Activated CD4-positive, CD25-positive, alpha-beta regulatory T cell treated with anti-CD3 and anti-CD28 coated beads, Interleukin-2, amount 50 U/mL, for 16 hours (primary cell): ENCODE measurements at places on chromosomes 5 and 9.

GRCh38 chr5:172107571-172107970 lies 80.5 kb downstream of the STK10 start:
- no peak for DNase-seq

GRCh38 chr9:1653282-1653681 lies 361.9 kb upstream of the SMARCA2 start:
- DNase-seq: no peak

DNA sequence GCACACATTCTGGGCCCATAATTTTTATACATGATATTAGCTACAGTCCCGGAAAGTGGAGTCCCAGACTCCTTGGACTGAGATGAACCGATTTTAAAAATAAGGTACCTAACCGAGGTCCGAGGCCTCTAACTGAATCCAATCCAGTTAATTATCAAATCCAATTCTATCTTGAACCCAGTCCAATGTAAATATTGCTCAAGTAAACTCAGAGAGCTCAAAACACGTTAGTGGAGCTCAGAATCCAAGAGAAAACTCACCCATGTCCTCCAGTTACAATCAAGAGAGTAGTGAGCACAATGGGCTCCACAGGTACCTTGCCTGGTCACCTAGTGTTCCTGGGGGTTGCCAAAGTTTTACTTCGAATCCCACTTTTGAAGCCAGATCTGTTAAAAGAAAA lies 37.9 kb upstream of the DIRAS2 start:
- DNase-seq: no peak

DNA sequence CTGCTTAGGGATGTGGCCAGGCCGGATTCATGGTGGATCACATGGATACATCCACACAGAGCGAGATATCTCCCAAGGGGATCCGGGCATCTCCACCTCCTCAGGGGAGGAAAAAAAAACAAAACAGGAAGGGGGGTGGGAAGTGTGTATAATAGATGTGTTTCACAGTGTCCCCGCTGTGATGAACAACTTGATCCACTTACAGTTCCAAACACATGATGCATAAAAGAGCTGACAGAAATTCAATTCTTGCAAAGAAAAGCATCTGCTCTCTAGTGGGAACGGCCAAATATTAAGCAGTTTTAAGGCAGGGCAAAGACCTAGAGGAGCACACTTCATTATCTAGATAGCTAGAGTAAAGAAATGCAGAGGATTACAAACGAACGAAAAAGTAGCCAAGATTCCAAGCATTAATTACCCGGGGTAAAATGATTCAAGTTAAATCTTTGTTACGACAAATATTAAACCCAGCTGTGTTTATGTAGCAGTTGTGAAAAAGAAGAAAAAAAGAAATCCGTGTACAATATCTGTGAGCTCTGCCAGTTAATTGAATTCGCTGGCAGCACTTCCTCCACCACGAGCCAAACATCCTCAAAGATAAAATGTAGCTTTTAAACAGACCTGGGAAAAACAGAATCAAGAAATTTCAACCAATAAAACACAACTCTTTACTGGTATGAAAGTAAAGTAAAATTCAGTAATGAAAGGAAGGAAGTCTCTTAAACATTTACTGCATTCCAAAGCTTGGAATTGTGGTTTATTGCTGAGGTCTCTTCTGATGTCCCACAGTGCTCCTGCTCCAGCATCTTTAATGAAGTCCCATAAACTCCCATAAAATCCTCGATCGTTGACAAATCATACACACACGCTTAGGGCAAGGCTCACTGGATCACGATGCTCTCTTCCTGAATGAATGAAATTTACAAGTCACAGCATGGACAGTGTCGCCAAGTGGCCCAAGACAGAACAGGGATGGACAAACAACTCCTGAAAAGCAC lies 213.0 kb downstream of the CRB2 start:
- no peak for DNase-seq

DNA sequence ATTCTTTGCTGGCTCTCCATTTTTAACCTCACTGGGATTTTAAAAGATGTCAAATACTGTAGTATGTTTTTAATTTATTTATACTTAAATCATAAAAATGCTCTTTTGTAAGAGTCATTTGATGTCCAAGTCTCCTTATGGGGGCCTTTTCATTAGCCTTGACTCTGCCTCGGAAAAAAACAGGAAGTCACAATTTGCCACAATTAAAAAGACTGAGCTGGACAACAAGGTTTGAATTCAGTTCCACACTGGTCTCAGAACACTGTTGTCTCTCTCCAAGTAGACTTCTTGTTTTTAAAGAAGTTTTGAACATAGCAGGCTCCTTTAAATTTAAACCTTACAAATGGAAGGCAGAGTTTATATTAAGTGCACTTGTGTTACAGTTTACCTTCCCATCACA lies 444.2 kb downstream of the ACTL7B start:
- no peak for DNase-seq

- no peak for DNase-seq
These were observed 54.1 kb downstream of the RASGEF1C start for GRCh38 chr5:180154821-180155364.

DNA sequence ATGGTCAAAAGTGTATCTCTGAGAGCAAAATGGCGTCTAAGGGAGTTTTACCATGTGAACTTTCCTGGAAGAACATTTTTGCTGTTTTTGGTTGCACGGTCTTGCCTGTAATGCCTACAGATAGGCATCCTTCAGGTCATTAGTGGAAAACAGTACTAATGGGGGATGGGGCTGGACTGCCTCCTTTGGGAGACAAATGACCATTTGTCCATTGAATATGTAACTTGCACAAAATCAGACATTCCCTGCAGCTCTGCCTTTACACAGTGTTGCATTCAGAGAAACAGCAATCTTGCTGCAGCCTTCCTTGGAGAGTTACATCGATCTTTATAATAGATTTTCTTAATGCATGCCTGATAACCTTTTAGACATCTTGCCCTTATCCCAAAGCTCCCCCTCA lies 138.5 kb upstream of the EGFLAM start:
- no peak for DNase-seq

DNA sequence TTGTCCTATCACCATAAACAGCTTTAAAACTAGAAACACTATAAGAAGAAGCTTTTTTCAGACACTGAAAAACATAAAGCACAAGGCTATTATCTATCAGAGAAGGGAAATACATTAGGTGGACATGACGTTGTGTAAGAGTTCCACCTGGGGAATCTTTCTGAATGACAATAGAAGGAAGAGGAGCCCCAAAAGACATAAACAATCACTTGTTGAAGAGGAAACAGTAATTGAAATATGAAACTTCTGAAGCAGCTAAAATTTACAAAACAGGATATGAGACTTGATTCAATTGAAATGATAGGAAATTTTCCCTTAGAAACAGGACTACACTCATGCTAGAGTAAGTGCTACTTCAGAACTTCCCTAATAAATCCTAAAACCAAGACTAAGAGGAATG lies 933.6 kb downstream of the EFNA5 start:
- no peak for DNase-seq

GRCh38 chr5:59254055-59254687 lies 639.4 kb downstream of the PDE4D start:
- DNase-seq: no peak

- no peak for DNase-seq
These were observed 39.0 kb downstream of the KIF4B start for GRCh38 chr5:155052532-155052931.

- no peak for DNase-seq
These were observed 233.8 kb upstream of the TMEM161B start for GRCh38 chr5:88502179-88503040.

GRCh38 chr9:95910023-95910707 lies 34.7 kb downstream of the ERCC6L2 start:
- DNase-seq: no peak

- no peak for DNase-seq
These were observed 6.2 kb downstream of the OXCT1 start for GRCh38 chr5:41863871-41864486.

DNA sequence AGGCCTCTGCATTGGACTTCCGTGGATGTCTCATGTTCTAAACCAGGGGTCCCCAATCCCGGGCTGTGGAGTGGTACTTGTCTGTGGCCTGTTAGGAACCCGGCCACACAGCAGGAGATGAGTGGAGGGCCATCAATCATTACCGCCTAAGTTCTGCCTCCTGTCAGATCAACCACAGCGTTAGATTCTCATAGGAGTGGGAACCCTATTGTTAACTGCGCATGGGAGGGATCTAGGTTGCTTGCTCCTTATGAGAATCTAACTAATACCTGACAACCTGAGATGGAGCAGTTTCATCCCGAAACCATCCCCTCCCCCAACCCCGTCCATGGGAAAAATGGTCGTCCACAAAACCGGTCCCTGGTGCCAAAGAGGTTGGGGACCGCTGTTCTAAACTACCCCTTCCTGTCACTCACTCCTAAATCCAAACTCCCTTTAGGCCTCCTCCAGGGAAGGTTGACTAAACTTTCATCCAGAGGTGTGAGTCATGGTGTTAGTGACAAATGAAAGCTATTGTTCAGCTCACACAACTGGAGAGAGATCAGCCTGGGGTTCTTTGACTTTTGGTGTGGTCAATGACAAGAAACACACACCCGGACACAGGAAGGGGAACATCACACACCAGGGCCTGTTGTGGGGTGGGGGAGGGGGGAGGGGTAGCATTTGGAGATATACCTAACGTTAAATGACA lies 9.5 kb downstream of the KCNV2 start:
- no peak for DNase-seq

DNA sequence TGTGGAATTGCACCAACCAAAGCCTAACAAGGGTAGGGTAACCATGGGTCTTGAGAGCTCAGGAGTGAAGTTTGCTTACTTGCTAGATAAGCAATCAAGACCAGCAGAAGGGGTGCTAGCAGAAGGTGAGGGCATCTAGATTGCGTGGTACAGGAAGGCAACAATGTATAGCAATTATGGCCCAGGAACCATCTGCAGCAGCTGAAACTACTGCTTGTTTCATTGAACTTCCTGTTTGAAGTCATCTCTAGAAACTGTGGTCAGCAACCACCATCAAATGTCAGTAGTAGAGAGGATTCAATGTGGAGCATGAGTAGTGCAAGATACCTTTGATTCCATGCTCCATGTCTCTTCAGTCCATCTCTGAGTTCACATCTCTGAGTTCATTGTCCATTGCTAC lies 462.1 kb upstream of the GRAMD2B start:
- DNase-seq: no peak

DNA sequence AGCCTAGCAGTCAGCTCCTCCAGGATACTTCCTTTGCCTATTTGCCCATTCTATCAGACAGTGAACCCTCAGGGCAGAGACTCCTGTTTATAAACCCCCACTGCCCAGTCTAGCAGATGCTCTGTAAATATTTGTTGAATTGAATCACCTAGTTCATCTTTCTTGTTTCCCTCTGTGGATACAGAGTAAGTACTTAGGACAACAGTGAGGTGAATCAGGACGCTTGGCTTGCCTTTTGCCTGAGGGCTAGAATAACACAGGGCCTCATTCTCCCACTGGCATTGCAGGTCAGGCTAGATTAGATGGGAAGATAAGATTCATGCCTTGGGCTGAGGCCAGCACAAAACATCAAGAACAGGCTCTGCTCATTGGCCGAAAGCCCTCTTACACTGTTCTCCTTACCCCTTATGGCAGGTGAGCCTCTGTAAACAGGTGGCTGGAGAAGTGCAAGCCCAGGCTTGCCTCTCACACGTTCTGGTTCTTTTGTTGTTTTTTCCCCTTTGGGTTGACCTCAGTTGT lies 22.2 kb downstream of the TNFSF8 start:
- DNase-seq: no peak

DNA sequence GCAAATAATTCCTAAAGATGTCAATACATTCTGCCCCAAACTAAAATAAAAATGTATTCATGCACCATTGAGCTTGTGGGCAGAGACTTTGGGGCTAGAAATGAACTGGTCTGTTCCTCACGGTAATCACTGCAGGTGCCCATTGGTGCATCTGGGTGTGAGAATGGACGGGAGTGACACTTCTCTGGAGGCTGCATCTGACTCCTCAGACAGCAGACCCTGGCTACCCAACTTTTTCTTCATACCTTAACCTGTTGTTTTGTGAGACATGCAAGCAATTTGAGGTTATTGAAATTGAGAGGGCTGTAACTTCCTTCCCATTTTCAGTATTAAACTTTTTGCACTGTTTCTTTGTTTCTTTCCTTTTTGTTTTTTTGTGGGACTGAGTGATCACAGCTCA lies 333.4 kb downstream of the ICE1 start:
- no peak for DNase-seq
